ENCODE measurements at places on chromosomes 11 and 22.

DNA sequence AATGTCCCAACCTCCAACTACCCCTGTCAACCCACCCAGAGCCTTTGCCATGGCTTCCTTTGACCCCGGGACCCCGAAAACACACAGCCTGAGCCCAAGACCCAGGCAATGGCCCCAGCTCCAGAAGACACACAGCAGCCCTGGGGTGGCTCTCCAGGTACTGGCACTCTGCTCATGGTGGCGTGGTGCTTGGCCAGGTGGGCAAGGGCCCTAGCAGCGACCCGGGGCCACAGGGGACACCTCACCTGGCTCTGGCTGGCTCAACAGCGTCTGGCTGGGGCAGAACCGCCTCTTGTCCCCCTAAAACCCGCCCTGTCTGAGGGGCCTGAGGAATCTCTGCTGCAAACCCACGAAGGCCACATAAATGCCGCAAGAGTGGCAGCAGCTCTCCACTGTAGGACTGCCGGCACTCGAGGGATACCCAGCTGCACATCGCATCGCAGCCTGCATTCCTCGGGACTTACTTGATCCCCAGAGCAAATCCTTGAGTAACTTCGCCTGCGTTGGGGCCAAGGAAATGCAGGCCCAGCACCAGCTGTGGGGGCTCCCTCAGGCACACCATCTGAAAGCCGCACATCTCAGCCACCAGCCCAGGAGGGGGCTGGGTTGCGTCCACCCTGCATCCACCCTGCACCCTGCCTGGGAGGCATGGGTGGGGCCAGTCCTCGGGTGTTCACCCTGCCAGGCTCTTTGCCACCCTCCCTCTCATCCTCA is 23.1 kb upstream of the GNB1L start:
- no peak for DNase-seq

DNA sequence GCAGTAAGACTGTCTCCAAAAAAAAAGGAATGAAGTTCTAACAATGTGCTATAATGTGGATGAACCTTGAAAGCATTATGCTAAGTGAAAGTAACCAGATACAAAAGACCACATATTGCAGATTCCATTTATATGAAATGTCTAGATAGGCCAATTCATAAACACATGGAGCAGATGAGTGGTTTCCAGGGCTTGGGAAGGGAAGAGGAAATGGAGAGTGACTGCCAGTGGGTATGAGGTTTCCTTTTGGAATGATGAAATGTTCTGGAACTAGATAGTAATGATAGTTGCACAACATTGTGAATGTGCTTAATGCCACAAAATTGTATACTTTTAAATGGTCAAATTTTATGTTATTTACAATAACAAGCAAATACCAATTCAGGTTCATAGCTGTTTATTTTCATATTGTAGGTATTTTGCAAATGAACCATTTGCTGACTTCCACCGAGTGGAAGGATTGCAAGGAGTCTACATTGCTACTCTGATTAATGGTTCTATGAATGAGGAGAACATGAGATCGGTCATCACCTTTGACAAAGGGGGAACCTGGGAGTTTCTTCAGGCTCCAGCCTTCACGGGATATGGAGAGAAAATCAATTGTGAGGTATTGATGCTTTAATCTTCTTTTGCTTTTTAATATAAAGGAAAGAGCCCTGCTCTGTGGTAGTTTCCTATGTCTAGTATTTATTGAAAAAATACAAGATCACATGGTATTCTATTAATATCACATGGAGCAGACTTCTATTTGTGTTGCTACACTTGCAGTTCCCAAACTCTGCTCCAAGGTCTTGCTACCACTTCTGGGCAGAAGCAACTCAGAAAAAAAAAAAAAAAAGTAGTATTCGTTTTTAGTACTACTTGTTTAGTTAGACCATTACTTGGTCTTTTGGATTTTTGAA is 67.7 kb upstream of the SORL1-AS1 start:
- no peak for DNase-seq

DNA sequence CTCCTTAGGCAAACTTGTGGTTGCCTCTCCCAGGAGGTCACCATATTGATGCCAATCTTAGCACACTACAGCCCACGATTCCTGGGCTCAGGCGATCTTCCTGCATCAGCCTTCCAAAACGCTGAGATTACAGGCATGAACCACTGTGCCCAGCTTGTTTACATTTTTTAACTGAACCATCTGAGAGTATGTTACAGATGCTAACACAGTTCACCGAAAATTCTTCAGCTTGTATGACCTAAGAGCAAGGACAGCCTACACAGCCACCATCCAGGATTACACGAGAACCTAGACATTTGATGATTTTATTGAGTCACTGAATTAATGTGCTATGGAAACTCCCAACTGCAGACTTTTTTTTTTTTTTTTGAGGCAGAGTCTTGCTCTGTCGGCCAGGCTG is 5.8 kb upstream of the LGALS1 start:
- no peak for DNase-seq

GRCh38 chr11:6927030-6927617 is 898 bp downstream of the ZNF215 start:
- DNase-seq = no peak

DNA sequence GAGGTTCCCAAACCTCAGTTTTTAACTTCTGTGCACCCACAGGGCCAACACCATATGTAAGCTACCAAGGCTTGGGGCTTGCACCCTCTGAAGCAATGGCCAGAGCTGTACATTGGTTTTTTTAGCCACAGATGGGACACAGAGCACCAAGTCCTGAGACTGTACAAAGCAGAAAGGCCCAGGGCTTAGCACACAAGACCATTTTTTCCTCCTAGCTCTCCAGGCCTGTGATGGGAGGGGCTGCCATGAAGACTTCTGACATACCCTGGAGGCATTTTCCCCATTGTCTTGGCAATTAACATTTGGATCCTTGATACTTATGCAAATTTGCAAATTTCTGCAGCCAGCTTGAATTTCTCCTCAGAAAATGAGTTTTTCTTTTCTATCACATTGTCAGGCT is 23.4 kb downstream of the CNTF start:
- DNase-seq = no peak

DNA sequence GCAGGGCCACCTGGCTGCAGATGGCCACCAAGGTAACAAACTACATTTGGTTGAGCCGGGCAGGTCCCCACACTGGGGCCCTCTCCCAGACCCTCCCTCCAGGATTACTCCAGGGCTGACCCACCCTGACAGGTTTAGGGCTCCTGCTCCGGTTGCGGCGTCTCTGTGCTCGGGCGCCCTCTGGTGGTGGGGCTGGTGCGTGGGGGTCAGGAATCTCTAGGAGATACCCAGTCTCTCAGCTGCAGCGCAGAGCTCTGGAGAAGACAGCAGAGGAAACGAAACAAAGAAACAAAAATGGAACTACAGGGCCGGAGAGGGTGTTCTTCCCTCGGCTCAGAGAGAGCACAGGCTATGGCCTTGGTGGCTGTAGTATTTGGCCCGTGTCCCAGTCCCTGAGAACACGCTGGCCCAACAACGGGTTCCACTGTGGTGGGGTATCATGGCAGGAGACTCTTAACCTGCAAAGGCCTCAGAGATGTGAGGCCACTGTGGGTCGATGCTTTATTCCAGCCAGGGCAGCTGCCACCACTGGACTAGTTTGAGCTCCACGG is 2.4 kb downstream of the C11orf96 start:
- peak; percentile 72 for DNase-seq

DNA sequence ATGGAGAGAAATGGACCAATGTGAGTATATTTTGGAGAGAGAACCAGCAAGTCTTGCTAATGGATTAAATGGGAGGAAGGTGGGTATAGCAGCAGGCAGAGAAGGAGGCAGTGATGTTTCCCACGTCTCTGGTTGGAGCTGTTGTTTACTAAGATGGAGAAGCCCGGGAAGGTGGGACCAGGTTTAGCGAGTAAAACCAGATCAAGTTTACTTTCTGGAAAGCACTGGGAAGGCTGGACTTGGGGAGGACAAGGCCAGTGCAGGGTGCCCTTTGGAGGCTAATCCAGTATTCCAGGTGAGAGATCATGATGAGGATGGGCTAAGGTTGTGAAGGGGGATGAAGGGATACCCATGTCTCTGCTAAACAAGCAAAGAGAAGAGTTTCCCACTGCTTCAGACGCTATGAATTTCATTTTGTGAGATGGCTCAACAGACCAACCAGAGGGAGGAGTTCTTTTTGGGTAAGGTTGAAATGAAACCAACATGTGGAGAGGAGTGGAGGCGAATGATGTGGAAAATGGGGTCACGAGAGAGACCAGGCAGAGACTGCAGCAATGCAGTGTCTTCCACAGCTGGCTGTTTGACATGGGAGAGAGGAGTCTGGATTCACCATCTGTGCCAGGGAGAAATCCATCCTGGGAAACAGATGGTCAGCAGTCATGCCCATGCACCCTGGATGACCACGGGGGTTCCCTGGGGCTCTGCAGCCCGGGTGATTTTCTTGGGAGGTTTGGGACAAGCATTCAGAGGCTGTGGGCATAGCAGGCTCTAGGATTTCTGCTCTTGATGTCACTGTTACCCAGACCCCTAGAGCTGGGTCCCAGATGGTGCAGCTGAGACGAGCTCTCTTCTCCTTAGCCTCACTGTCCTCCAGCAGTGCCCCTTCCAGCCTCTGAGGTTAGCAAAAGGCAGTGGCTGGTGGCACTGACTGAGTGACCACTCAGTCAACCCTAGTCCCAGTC is 24.9 kb downstream of the COMMD9 start:
- DNase-seq = no peak

- peak; percentile 60 for DNase-seq
Measured at GRCh38 chr11:47216121-47216798, 1.5 kb downstream of the DDB2 start.

GRCh38 chr22:32994041-32994830 is 63.9 kb downstream of the SYN3 start:
- no peak for DNase-seq

DNA sequence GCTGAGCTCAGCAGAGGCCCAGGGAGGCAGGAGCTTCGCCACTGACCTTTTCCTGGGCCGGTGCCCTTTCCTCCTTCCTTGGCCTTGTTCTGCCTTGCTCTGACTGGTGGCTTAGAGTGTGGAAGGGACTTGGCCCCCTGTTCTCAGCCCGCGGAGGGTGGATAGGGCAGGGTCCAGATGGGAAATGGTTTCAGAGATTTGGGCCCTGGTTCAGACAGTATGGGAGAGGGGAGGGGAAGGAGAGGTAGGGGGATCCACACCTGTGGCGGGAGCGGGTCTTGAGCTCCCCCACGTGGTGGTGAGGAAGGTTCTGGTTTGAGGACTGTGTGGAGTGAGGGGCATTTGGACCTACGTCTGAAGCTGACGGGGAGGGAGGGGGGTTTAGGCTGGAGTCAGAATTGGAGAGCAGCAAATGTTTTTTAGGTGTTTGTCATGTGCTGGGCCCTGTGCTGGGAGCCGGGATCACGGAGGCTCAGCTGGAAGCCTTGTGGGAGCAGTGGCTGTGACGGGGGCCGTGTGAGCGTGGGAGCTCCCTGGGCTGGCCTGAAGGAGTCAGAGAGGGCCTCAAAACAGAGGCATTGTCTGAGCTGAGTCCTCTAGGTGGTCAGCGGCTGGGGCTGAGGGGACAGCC is 27.2 kb downstream of the SHANK3 start:
- DNase-seq = no peak

GRCh38 chr11:105202844-105203548 is 63.4 kb upstream of the CARD18 start:
- no peak for DNase-seq

DNA sequence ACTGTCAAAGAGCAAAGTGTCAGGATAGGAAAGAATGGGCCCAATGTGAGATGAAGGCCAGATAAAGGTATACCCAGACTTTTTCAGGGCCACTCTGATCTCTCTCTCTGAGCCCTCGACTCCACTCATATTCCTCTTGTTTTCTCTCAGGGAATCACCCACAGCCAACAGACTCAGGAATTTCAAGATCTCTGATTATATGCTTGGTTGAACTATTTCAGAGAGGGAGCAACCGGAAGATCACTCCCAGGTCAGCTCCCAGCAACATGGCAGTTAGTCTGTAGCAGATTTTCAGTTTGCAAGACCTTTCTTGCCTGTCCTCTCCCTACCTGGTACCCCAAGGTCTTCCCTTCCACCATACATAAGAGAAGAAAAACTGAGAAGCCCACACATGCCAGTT is 102.5 kb downstream of the C11orf58 start:
- no peak for DNase-seq

DNA sequence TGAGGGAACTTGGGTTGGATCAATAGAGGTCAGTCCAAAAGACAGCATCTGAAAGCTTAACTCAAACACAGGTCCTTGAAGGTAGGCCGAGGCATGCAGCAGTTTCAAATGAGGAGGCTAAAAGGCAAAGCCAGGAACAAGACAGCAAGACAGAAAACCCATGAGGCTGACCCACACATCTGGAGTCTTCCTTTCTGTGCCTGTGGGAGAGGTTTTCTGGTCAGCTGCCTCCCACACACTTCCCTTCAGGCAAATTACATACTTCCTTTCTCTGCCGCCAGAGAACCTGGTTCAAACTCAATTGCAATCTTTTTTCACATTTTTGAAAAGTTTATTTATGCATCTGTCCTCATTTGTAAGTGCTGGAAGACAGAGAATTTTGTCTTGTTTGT is 29.8 kb upstream of the CRTAM start:
- no peak for DNase-seq

- no peak for DNase-seq
Measured at GRCh38 chr11:132361011-132361550, 990.7 kb downstream of the NTM start.

DNA sequence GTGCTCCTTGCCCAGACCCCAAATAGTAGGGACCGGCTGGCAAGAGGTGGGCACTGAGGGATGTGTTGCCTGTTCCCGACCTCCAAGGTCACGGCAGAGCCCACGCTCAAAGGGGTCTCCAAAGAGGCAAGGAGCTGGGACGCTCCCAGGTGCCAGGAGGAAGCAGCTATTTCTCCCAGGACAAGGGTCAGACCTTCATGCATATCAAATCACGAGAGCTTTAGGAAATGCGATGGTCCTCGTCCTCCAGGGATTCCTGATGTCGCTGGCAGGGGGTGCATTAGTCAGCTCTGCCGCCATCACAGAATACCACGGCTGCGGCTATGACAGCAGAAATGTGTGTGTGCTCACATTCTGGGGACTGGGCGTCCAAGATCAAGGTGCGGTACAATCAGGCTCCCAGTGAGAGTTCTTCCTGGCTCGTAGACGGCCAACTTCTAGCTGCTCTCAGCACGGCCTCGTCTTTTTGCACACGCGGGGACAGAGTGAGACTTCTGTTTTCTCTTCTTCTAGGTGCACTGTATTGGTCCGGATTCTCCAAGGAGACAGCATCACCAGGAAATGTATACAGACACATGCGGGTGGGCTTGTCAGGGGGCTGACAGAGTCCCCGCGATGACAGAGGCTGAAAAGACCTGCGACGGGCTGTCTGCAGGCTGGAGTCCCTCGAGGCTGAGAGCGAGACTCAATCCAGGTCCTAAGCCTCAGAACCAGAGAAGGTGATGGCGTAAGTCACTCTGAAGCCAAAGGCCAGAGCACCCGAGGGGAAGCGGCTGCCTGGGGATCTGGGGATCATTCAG is 81.6 kb downstream of the SHANK2 start:
- DNase-seq = no peak

GRCh38 chr11:114784891-114785290 is 106.6 kb downstream of the NXPE2 start:
- DNase-seq = no peak

GRCh38 chr11:130094614-130095013 is 24.9 kb downstream of the APLP2 start:
- DNase-seq = no peak
